ENCODE measurements at places on chromosomes 16 and 17. TPM values are rescaled to one million over a fixed set of nuclear protein-coding genes. Genes with fewer than 3 reads are reported as not detected.

The MYL11 gene
- polyA plus RNA-seq: 1.9 TPM

The TMED6 gene
- 1.9 TPM for polyA plus RNA-seq

- DNase-seq: peak; percentile 80
Observed at GRCh38 chr17:46044286-46044928, 45.4 kb downstream of the STH start.

GRCh38 chr16:18013863-18014262 lies 322.7 kb downstream of the NPIPA8 start:
- DNase-seq: no peak

Data from renal pelvis (tissue), 12 donors.